ENCODE measurements at places on chromosomes 5 and 9.

DNA sequence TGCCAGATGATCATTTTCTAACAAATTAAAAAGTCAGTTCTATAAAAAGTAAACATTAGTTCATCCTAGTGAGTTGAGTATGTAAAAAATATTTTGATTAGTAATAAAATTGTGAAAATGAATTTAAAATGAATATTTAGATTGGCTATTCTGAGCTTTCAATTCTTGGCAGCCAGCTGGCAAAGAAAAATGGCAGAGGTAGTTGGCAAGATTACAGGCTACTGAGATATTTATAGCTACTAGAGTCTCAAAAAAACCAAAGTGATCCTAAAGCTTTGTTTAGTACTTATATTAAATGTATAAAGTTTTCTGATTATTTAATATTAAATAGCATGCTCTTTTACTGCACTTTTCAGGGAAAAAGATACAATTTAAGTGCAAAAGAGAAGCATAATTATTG, 25.0 kb downstream of the SGTB start:
- DNase-seq, result no peak

- DNase-seq, result no peak
Observed at GRCh38 chr9:2248768-2249265, 233.7 kb downstream of the SMARCA2 start.

GRCh38 chr9:98995059-98995671, 51.5 kb downstream of the COL15A1 start:
- DNase-seq, result no peak

DNA sequence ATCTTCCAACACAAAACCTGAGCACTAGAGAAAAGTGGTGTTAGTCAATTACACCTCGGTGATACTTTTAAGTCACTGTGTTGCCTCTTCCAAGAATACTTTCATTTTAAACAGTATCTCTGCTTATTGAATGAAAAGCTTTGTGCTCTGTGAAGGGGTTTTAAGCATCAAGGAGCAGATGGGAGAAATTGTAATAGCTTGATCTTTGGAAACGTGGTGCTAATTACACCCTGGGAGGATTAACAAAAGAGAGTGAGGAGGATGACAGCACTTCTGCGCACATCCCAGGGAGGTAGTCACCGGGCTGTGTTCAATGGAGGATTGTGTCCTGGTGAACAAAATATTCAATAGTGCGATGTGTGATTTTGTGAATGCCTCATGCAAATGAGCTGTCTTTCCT, 477.4 kb upstream of the ADAMTS16 start:
- no peak for DNase-seq

DNA sequence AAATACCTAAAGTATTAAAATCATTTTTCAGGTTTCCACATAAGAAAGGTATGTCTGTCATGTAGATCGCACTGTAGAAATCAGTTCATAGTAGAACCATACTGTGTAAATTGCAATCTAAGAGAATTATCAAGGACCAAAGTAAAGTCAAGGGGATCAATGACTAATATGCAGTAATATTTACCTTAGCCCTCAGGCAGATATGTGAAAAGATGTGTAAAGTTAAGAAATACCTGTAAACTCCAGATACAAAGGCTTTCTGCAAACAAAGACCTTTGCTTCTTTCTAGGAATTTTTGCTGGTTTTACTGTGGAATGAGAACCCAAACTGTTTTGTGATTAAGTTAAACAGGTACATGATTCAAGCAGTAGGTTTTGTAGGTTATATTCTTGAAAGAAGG, 11.6 kb downstream of the POLK start:
- no peak for DNase-seq

DNA sequence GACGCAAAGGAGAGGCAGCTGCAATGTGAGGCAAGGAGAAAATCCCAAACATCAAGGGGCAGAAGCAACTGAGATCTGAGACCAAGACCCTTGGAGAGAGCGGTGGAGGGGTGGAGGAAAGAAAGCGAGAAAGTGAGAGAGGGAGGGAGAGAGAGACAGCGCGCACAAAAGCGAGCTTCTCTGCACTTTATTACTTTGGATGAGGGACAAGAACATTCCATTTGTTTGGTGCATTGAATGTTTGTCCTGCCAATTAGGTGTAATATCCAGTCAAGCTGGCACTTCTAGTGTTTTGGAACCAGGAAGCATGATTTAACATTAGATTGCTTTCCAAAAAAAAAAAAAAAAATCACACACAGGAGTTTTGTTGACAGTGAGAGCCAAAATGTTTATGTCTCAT, 1.4 kb downstream of the CAST start:
- no peak for DNase-seq

DNA sequence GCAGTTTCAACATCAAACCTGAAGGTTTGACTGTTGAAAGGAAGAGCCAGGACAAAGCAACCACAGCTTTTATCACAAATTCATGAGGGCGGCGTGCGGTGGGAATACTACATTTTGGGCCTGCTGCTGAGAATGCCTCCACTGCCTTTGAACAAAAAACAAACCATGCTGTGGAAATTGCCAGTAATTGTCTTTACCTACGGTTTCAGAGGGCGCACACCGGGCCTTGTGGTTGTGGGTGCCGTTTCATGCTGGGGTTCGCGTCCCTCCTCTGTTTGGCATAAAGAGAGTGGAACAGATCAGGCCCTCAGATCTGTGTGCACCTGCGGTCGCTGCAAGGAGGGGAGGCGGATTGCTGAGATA, 27.6 kb upstream of the TCF7 start:
- no peak for DNase-seq

DNA sequence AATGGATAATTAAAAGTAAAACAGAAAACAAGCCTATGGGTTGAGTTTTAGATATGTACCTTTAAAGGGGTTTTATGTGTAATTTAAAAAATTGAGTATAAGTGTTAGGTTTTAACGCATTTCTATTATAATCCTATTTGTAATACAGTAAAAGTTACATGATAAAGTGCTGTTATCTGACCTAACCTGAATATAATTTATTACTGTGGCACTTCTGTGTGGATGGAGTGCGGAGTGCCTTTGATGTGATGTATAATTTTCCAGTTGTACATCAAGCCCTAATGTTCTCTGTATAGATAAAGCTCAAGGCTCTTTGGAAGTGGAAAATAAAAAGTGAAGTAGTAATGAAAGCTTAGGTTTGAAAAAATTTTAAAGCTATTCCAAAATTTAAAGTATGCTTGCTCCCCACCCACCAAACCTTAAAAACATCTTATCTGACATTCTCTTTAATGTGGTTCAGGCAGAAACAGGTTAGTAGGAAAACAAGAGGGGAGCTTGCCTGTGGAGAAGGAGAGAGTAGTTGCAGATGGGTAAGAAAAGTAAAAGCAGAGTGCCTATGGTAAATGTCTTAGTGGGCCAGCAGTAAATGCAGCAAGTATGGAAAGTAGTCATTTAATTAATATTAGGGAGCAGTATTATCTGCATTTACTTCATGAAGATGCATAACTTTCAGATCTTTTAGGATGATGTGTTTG, 4.0 kb downstream of the MATR3 start:
- DNase-seq, result no peak

DNA sequence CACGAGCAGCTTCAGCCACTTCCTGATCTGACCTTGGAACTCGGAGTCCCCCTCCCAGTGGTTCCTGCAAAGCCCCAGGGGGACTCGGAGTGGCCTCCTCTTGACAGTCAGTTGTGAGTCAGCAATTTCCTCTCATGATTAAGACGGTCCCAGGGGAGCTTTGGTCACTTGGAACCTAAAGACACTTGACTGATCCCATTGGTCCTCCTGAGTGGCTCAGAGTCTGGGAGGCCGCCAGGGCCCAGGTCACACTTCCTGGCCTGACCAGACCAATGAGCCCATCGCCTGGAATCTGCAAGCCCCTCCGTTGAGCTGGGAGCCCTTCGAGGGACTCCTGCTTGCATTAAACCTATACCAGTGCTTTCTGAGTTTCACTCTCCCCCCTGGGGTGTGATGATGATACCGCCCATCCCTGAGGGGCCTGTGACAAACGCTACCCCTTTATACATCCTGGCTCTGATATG, 29.1 kb downstream of the TSPAN17 start:
- peak; percentile 41 for DNase-seq

- no peak for DNase-seq
Observed at GRCh38 chr5:64794053-64794770, 25.5 kb downstream of the CWC27 start.

- DNase-seq, result peak; percentile 64
Observed at GRCh38 chr5:140251527-140251973, 51.4 kb downstream of the PFDN1 start.

- no peak for DNase-seq
Observed at GRCh38 chr5:145801195-145801594, 33.9 kb downstream of the PRELID2 start.

GRCh38 chr9:89277454-89277853, 33.5 kb upstream of the CKS2 start:
- DNase-seq, result no peak

DNA sequence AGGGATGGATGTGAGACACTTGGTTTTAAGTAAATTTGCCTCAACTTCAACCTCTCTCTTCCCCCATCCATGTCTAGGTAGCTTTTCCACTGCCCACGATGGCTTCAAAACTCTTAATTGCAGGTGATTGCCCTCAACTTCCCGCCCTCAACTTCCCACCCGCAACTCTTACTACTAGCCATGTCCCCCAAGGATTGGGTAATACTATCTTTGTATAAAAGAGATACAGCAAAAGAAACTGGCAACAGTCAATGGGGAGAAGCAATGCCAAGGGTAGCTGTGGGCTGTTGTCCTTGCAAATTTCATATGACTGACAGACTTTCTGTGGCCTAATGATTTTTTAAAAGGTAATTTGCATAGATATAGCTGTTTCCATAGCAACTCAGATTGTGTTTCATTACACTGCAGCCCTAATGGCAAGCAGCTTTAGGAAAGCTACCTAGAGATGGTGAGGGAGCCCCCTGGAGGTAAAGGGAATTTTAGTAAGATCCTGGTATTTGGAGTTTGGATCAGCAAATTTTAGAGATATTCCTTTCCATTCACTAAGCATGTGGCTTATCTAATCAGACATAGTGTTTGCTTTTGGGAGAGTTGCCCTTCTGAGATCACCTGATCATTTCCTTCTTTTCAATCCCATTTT, 421.5 kb upstream of the DAP start:
- peak; percentile 61 for DNase-seq

GRCh38 chr5:135174315-135175096, 140.5 kb upstream of the PITX1 start:
- DNase-seq, result no peak

GRCh38 chr9:122991370-122991830, 42.1 kb upstream of the GPR21 start:
- DNase-seq, result peak; percentile 45

Data from urothelium cell line (cell line).